Epithelial cell of esophagus (primary cell): ENCODE measurements at places on chromosomes 7 and 10.

DNA sequence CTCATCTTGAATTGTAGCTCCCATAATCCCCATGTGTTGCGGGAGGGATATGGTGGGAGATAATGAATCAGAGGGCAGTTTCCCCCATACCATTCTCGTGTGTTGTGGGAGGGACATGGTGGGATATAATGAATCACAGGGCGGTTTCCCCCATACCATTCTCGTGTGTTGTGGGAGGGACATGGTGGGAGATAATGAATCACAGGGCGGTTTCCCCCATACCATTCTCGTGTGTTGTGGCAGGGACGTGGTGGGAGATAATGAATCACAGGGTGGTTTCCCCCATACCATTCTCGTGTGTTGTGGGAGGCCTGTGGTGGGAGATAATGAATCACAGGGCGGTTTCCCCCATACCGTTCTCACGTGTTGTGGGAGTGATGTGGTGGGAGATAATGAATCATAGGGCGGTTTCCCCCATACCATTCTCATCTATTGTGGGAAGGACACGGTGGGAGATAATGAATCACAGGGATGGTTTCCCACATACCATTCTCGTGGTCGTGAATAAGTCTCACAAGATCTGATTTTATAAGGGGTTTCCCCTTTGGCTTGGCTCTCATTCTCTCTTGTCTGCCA, 271.0 kb downstream of the MAD1L1 start:
- peak; percentile 65 for DNase-seq

GRCh38 chr10:34236931-34237330, 578.2 kb downstream of the PARD3 start:
- no peak for DNase-seq

GRCh38 chr7:29297194-29297890, 102.8 kb downstream of the CHN2 start:
- DNase-seq: no peak

DNA sequence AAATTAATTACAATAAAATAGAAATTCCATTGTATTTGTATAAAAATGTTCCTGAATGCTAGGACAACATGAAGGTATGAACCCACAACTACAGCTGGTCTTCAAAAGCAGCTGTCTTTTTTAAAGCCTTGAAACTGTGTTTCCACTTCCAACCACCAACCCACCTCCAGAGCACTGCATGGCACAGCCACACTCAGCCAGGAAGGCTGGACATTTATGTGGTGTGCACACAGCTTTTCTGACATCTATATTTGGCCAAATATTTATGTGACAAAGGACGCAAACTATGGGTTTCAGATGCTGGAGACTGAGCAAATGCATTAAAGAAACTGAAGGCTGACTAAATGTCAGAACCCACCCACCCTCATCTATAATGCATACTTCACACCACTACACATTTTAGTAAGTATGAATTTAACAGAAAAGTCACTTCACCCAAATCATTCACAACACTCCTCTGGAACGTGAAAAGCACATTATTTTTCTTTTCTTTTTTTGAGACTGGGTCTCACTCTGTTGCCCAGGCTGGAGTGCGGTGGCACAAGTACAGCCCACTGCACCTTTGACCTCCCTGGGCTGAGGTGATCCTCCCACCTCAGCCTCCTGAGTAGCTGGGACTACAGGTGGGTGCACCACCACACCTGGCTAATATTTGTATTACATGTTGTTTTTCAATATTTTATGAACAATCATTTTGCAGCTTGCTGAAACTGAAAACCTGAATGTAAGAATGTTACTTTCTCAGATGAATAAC, 27.9 kb upstream of the DAGLB start:
- DNase-seq: no peak

GRCh38 chr10:69814251-69814650, 12.5 kb downstream of the COL13A1 start:
- DNase-seq: no peak

- DNase-seq: no peak
These were observed 187.8 kb downstream of the MAD1L1 start for GRCh38 chr7:2044883-2045471.
